ENCODE measurements at places on chromosomes 6 and 20. TPM values are rescaled to one million over a fixed set of nuclear protein-coding genes. Genes with fewer than 3 reads are reported as not detected.

DNA sequence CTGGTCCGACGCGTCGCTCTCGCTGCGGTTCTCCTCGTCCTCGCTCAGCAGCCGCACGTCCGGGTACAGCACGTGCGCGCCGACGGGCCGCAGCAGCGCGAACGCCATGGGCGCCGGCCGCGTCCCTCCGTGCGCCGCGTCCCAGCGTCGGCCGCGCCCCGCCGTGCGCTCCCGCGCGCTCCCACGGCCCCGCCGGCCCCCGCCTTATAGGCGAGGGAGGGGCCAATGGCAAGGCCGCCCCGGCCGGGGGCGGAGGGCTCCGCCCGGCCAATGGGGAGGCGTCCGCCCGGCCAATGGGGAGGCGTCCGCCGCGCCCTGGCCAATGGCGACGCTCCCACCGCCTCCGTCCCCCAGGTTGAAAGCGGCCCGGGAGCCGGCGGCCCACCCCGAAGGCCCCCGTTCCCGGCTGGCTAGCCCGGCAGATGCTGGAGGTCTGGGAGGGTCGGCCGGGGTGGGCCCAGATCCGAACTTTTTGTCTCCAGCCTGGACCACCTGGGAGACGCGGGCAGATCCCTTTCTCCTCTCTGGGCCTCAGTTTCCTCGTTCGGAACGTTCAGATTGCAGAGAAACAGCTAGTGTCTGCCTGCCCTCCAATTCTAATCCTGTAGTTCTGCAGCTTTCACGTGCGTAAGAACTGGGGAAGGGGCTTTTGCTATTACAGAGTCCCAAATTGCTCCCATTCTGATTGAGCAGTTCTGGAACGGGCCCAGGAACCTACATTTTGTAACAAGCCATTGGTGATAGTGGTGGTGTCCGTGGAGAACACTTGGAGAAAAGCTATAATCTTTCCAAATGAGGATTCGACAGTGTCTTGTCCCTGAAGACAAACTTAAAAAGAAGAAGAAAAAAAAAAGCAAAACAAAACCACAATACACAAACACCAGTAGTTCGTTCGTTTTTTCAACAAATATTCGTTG lies at the start of gene TCF15:
TSS of gene TCF15 (minus strand) at position 180 of the 917 bp plus-strand sequence. CDS start at position 108, 72 bp downstream.
- DNase-seq, result peak; percentile 42

The IYD gene
- 0.45 TPM for polyA plus RNA-seq

DNA sequence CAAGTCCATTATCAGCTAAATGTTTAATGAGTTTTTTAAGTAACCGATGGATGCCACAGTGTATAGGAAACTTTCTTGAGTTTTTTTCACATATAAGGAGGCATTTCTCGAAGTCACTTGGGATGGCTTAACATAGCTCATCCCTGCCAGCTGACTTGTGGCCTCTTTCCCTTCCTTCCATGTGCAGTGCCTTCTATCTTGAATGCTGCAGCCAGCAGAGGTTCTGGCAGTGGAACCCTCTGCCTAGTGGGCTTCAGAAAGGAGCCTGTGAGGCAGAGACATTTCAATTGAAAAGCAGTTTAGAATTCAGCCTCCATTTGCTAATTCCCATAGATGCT lies 51.9 kb downstream of the AKAP12 start:
- DNase-seq, result no peak

The TMEM170B gene
- polyA plus RNA-seq, result 5.6 TPM

DNA sequence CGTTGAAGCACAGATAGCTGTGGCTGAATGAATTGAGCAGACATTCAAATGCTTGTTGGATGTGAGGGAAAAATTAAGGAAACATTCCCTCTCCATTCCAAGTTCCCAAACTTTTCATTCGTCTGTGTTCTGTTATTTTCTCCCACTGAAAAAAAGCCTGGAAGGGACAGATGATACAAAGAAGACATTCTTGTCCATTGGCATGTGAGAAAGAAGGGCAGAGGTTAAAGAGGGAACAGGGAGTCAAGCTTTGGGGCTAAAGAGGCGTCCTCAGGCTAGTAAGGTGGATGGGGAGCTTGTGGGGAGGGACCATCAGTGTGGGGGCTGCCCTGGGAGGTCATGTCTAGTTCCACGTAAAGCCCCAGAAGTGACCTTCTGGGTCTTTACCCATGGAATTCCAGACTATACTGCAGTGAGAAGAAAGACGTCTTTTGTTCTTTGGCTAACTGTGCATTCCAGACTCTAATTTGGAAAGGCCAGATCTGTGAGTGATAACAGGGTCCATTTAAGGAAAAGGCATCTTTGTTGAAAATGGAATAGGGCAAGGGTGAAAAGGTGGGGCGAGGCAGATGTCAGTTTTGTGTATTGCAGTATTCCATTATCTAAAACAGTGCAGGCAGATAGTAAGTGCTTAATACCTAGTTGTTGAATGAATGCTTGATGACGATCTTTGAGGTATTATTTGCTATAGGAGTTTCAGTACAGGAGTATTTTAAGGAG lies 117.5 kb downstream of the SOX4 start:
- no peak for DNase-seq

DNA sequence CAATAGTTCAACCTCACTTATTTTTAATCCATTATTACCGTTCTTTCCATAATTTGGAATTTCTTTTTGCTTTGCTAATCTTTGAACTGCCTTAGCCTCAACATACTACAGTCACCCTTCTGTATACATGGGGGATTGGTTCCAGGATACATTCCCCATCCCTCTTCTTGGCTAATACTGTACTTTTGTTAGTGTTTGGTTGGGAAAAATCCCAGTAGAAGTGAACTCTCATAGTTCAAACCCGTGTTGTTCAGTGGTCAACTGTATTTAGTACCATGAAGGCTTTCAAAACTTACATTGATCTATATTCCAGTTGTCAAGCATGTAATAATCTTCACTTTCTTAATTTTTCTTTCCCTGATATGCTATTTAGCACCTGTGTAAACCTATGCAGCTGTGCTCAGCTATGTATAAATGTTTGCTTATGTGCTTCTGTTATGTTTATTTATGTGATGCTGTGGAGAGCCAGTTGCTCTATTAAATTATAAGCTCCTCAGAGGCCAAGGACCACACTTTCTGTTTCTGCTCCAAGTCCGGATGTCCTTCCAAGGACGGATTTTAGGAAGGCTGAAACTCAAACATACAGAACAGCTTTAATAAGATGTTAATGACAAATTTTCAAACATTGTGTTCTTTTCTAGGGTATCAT lies 33.3 kb upstream of the LAMA4 start:
- DNase-seq, result no peak

The OR2B6 gene
- polyA plus RNA-seq, result not detected
